ENCODE measurements at places on chromosomes 1 and 21.

DNA sequence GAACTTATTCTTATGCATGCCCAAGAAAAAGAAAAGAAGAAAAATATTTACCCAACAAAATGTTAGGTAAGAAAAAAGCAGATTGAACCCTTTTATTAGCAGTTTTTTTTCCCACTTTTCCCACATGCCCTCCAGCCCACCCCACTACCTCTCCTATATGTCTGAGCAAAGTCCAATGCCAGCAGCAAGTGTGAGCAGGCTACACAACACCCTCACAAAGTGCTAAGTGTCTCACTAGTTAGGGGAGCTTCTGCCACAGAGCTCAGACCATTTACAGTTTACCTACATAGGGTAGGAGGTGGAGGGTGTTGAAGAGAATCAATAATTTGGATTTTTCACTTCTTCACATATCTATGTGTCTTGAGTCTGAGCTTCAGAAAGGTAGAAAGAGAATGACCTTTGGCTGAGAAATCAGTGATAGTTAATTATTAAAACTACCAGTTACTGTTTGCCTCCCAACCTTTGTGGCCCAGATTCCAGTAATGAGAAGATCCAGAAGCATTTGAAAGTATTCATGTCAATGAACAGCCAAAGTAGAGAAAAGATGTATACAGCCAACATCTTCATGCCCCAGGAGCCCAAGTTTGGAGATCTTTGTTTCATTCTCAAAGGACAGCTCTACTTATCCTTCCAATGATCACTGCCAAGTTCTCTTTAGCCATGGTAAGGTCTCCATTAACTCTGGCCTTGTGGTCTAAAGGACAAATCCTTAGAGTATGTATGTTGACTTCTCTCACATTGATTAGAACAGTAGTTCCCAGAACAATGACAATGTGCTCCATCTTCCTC, 26.2 kb downstream of the OR10J5 start:
- no peak for DNase-seq

DNA sequence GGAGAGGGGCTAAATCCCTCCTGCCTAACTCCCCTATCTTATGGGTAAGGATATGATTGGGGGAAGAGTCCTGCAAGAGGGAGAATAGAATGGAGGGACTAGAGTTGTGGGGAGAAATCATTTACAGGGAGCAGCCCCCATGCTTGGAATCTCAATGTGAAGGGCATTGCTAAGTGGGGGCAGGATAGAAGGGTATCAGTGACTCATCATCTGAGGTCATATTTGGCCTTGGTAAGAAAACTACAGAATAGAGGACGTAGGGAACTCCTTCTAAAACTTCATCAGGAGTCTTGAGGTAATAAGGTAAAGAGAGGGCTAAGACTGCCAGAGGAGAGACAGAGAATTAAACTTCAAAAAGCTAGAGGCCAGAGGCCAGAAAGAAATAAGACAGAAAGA, 487 bp downstream of the HJV start:
- no peak for DNase-seq

GRCh38 chr1:37036667-37037053, 2.3 kb upstream of the GRIK3 start:
- DNase-seq = no peak

- DNase-seq = no peak
Observed at GRCh38 chr1:244760471-244760870, 75.0 kb upstream of the COX20 start.

DNA sequence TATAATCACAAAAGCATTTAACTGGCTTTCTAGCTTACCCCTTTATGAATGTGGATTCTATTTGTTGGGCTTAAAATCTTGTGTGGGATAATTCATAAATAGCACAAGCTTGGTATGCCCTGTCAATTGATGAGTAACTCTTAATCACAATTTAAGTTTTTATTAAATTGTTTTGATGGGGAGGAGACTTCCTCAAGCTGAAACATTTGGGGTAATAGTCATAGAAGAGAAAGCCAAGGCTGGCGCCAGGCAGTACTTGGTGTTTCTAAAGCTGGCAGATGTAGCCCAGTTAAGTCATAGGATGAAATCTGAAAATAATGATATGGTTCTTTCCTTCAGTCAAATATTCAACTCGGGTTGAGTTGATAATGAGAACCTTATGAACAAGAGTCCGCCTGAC, 167.2 kb downstream of the FMN2 start:
- DNase-seq = no peak

GRCh38 chr21:15749861-15750159, 20.0 kb downstream of the USP25 start:
- DNase-seq = no peak

DNA sequence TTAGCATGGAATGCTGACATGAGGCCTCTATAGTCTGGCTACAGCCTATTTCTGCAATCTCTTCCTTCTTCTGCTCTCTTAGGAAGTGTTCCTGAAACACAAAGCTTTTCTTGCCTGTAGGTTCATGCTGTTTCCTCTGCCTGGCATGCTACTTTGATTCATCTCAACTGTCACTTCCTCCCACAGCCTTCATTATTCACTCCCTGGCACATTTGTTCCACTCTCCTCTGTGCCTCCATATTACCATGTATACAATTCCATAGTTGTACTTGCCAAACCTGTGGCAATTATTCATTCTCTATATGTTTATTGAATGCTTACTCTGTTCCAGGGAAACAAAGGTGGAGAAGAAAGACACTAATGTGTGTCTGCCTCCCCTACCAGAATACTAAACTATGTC, 210.2 kb downstream of the LRRC7 start:
- no peak for DNase-seq

DNA sequence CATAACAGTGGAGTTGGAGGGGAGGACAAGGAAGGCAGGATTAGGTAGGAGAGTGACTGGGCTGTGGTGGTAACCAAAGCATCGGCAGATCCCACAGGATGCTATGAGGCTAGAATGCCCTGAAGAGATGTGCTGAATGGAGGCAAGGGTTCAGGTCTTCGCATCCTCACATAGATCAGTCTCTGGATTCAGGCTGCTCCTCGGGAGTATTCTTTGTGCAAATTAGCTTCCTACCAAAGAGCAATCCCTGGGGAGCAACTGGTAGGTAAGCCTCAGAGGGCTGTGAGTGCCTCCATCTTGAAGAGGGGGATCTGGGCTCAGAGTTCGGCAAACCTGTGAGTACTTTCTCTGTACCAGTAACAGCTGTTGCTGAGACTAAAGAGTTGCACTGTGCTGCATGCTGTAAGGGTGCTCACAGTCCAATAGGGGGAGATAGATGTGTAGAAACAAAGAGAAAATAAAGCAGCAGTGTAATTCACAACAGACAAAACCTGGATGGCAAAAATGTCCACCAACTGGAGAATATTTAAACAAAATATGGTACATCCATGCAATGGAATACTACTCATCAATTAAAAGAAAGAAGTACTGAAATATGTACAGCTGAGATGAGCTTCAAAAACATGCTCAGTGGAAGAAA, 322.4 kb upstream of the DEPDC1 start:
- no peak for DNase-seq

DNA sequence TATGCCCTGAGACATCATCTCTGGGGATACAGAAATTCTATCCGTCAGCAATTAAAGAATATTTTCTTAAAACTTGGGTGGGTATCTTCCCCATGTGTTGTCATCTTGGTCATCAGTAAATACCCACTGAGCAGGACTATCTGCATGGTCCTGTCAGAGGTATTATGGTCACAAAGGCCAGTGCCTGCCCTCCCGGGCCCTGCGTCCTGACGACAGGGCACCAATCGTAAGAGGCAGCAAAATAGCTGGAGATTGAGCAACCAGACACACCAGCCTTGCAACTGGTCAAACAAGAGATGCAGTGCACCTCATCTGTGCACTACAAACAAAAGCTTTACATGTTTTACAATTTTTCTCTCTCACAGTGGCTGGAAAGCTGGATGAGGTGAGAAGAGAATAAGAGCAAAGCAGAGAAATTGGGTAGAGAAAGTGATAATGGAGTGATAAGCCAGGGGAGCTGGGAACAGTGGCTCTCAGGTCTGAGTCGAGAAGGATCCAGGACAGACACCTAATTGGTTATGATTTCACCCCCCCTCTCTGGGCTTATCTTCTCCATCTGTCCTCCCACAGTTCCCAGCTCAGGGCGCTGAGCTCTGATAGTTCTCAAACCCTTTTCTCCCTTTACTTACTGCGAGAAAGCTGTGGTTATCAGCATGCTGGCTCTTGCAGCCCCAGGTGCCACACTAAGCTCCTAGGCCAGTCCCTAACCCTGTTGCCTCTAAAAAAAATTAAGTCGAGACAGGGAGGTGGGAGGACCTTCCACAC, 8.8 kb upstream of the SRP9 start:
- DNase-seq = no peak

DNA sequence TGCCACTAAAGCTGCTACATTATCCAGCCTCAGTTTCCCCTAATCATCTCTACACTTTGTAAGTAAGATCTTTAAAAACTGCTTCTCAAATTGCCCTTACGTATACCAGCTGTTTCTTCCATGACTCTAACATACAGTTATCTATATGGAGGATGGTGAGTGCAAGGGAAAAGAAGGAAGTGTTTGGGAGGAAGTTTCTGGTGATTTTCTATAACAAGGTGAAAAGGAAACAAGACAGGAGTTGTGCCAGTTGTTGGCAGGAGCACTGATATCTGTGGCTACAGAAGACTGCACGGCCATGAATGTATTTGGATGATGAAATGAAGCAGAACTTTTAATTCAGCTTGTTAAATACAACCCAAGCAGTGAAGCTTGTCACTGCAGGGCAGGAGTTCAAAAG, 32.3 kb upstream of the NHLH2 start:
- no peak for DNase-seq

DNA sequence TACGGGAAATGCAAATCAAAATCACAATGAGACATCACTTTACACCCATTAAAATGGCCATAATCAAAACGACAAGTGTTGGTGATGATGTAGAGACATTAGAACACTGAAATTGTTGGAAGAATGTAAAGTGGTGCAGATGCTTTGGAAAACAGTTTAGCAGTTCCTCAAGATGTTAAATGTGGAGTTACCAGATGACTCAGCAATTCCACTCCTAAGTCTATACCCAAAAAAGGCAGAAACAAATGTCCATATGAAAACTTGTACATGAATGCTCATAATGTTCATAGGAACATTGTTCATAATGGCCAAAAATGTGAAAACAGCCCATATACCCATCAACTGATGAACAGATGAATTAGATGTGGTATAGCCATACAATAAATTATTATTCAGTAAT, 267.4 kb downstream of the KCNH1 start:
- no peak for DNase-seq

DNA sequence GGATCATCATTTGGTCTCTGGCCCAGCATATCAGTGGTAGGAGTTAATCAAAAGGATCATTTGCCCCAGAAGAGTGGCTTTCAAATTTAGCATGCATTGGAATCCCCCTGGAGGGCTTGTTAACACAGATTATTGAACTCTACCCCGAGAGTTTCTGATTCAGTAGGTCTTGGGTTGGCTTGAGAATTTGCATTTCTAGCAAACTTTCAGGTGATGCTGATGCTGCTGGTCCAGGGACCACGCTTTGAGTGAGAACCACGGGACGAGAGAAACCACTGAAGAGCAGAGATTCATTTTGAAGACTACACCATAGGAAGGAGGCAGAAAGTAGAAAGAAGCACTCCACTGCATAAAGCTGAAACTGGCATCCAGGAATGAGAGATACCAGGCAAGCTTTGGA, 81.3 kb upstream of the DUSP10 start:
- no peak for DNase-seq

GRCh38 chr1:155051342-155051776, 243 bp downstream of the ADAM15 start:
- DNase-seq = no peak

GRCh38 chr1:15836772-15837669, 10.5 kb upstream of the SPEN start:
- peak; percentile 3 for DNase-seq

GRCh38 chr1:176879784-176880620, 284.5 kb downstream of the ASTN1 start:
- DNase-seq = no peak

- DNase-seq = no peak
Observed at GRCh38 chr1:88595355-88596002, 88.6 kb upstream of the PKN2 start.

DNA sequence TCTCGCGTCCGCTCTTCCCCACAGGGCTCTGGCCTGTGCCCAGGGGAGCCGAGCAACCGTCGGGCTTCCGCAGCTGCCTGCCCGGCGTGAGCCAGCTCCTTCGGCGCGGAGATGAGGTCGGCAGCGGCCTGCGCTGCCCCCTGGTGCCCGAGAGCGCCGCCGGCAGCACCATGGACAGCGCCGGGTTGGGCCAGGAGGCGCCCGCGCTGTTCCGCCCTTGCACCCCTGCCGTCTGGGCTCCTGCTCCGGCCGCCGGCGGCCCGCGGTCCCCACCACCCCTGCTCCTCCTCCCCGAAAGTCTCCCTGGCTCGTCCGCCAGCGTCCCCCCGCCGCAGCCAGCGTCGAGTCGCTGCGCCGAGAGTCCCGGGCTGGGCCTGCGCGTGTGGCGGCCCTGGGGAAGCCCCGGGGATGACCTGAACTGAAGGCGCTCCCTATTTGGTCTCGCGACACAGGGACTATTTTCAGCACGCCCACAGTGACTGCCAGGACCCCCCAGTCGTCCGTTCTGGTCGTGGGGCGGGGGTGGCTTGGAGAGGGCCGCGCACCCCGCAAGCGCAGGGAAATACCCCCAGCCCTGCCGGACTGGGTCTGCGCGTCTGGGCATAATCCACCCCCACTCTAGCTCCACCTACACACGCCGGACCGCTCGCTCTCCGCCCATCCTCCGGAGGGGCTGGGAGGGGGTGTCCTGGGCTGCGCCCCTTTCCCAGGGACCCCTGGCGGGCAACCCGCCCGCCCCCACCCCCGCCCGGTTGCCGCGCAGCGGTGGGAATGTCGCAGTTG, 1.3 kb downstream of the HES3 start:
- DNase-seq = no peak

DNA sequence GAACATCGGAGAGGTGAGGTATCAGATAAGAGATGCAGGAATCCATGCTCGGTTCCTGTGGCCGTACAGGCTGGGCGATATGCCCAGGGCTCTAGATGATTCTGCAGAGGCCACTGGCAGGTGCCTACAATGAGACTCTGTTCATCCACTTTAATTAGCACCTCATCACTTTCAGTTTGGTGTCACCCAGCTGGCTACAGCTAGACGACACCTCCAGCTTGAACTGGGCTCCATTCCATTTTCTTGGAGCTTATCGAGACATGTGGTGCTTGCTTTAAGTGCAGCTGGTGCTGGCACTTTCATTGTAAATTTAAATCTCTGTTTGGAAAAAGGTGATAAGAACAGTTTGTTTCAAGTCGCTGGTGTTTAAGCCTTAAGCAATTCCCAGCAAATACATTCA, 322.5 kb upstream of the ADGRL2 start:
- DNase-seq = peak; percentile 24

- peak; percentile 50 for DNase-seq
Observed at GRCh38 chr1:160219062-160219929, 14.1 kb downstream of the PEA15 start.
